ENCODE measurements at places on chromosomes 2 and 18.

GRCh38 chr2:150479075-150479915, 8.2 kb downstream of the RND3 start:
- DNase-seq = no peak

- DNase-seq = no peak
Observed at GRCh38 chr18:48680339-48681250, 141.8 kb downstream of the CTIF start.

- no peak for DNase-seq
Observed at GRCh38 chr2:17583646-17584045, 43.1 kb downstream of the VSNL1 start.

GRCh38 chr18:59837586-59837985, 62.2 kb upstream of the PMAIP1 start:
- DNase-seq = peak; percentile 56

DNA sequence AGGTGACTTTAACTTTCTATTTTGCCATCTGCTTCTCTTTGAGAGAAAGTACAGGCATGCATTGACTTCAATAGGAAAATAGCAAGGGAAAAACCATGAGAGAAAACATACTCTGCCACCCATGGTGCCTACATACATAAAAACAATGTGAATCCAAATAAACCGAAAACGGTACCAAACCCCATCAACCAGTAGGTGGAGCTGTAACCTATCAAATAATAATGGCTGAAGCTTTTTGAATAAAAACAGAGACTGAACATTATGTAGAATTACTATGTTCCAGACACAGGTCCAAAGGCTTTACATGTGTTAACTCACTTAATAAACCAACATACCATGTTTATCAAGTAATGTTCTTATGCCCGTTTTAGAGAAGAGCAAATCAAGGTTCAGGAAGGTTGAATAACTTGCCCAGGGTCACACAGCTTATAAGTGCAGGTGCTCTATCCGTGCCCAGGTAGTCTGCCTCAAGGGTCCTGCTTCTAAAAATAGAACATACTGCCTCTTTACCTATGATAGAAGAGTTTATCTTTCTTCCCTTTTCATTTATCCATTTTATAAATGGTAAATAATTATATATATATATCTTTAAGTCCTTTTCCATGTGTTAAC, 293.9 kb upstream of the SYT4 start:
- DNase-seq = peak; percentile 49

DNA sequence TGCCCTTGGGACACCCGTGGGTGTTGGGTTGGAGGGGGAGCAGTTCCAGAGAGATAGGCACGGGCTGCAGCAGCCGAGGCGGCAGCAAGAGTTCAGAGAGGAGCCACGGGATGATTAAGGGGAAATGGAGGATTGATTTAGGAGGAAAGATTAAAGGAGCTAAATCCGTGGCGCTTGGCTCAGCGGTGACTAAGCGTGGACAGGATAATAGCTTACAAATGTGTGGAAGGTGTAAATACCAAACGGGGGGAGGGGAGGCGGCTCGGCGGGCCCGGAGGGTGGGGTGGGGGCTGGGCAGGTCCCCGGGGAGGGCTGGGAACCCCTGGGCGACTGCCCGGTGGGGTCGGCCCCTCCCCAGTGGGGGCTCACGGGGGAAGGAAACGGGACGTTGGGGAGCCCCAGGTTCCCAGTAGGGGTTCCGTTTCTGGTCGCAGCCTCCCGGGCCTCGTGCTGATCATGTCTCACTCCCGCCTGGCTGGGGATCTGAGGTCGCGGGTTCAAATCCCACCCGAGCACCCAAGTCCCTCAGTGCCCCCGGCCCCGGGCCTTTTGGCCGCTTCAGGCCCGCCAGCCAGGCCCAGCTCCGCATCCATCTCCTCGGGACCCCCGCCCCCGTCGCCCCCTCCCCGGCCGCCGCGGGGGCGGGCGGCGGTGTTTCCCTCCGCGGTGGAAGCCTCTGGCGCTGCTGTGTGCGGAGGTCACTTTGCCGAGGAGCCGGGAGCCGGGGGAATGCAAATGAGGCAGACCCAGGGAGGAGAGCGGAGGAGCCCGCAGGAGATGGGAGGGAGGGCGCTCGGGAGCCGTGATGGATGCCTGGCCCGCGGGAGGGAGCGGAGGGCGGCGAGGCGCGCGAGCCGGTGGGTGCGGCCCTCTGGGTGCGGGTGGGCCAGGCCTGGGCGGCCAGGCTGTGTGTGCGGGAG, 8.1 kb downstream of the ASIC4 start:
- DNase-seq = peak; percentile 77

- DNase-seq = no peak
Observed at GRCh38 chr2:238638982-238639628, 208.8 kb upstream of the TWIST2 start.

- no peak for DNase-seq
Observed at GRCh38 chr2:170500770-170501169, 214.4 kb upstream of the SP5 start.

- peak; percentile 54 for DNase-seq
Observed at GRCh38 chr2:37389989-37390765, 45.7 kb downstream of the QPCT start.

GRCh38 chr2:237673130-237674001, 46.0 kb downstream of the LRRFIP1 start:
- no peak for DNase-seq
